HTR-8/SVneo (cell line): ENCODE measurements at places on chromosomes 6 and 20.

GRCh38 chr6:136037242-136037875, 185.9 kb downstream of the PDE7B start:
- no peak for DNase-seq

DNA sequence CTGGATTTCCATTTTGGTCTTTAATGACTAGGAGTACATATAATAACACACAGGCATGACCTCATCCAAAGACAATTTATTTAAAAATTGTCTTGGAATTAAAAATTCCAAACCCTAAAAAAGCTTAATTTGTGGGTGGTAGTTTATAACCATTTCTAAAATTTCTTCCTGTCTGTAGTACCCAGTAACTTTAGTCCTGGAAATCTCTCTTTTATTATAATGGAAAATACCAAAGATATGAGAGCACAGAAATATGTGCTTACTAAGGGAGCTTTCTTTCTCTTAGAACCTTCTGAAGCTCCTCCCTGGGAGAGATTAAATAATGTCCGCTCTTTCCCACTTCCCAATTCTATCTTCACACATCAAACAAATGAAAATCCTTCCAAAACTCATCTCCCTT, 70.5 kb upstream of the PRL start:
- DNase-seq, result no peak

DNA sequence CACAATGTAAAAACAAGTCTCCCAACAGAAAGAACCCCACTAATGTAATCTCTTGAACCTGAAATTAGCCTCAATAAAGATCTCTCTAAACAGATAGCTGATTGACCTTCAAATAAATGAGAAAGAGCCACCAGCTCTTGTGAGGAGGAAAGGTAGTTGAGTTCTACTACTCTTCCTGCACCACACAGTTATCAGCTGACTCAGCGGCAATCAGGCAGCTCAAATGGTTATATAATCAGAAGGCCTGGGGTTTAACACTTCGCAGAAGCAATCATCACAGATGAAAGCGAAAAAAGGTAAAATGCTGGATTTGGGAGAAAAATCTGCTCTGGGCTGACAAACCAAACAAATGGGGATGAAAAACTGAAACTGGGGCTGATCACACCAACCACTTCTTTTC, 91.8 kb downstream of the CHD6 start:
- no peak for DNase-seq

- peak; percentile 54 for DNase-seq
Measured at GRCh38 chr20:48131581-48131980, 346.3 kb upstream of the SULF2 start.

GRCh38 chr20:62448788-62449187, 21.4 kb upstream of the RBBP8NL start:
- no peak for DNase-seq

GRCh38 chr6:2225422-2226392, 19.7 kb downstream of the GMDS start:
- DNase-seq, result no peak

- DNase-seq, result peak; percentile 93
Measured at GRCh38 chr20:56974499-56975250, 291.8 kb downstream of the BMP7 start.

DNA sequence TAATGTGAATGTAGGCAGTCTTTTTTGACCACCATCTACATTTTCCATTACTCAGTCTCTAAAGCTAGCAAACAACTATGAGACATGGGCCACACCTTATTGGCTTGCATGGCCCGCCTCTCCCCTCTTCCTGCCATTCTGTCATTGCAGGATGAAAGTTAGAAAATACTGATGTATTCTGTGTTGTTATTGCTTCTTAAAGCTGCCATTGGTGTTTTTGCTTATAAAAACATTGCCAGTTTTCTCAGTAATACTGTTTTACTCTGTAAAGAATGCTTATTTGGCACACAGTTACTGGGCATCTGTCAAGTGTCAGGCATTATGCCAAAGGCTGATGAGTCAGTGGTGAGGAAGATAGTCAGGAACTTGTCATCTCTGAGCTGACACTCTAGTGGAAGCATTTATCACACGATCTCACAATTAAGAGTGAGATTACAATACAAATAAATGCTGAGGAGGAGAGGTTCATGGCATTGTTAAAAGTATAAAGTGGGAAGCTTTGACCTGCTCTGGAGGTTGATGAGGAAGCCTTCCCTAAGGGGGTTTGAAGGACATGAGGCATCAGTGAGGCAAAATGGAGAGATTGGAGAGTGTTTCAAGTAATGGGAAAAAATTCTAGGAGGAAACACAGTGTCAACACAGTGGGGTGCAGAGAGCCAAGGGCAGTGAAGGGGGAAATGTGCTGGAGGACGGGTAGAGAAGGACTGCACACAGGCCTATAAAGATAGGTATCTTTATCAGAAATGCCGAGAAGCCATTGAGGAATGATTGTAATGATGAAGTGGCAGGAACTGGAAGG, 14.7 kb downstream of the KLHL32 start:
- peak; percentile 45 for DNase-seq

- DNase-seq, result no peak
Measured at GRCh38 chr20:9134346-9134745, 65.5 kb downstream of the PLCB4 start.

GRCh38 chr6:33670971-33671743, 40.3 kb downstream of the UQCC2 start:
- DNase-seq, result no peak
